Uterus (tissue), 4 donors: ENCODE measurements at places on chromosomes 12 and 14. TPM values are rescaled to one million over a fixed set of nuclear protein-coding genes. Genes with fewer than 3 reads are reported as not detected.

APOF gene
- not detected for total RNA-seq

KRT82 gene
- not detected for total RNA-seq

TAS2R43 gene
- total RNA-seq: 0.29 TPM

PIP4K2C gene
- total RNA-seq: 22.4 TPM

LACRT gene
- total RNA-seq: not detected

HPD gene
- total RNA-seq: 1.9 TPM

CDC42BPB gene
- total RNA-seq: 138 TPM

CFAP73 gene
- total RNA-seq: 0.67 TPM

KRT75 gene
- total RNA-seq: not detected

FOXN4 gene
- total RNA-seq: not detected

VPS29 gene
- 94.2 TPM for total RNA-seq

SMIM41 gene
- not detected for total RNA-seq

GPRC5D gene
- not detected for total RNA-seq

IL31 gene
- not detected for total RNA-seq

SIX1 gene
- not detected for total RNA-seq

RECQL gene
- total RNA-seq: 20.6 TPM

TTC8 gene
- total RNA-seq: 340 TPM

HOXC10 gene
- total RNA-seq: 1.3 TPM
